T-cell (primary cell): ENCODE measurements at places on chromosomes 2 and 18.

DNA sequence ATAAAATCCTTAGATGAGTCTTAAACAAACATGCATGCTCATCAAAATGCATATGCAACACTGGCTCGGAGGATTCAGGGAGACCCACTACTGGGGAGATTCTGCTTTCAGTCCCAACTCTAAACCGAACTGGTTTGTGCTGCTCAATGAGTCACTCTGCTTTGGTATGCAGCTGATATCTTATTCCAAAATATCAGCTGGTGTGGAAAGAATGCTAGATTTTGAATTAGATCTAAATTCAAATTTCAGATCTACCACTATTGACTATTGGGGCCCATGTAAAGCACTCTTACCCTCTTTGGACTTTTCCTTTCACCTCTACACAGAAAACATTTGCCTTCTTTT is 39.2 kb upstream of the TTN start:
- no peak for DNase-seq

GRCh38 chr2:189798312-189799029 is 14.2 kb downstream of the PMS1 start:
- DNase-seq, result no peak

GRCh38 chr18:25650201-25650941 is 298.4 kb upstream of the ZNF521 start:
- DNase-seq, result no peak

DNA sequence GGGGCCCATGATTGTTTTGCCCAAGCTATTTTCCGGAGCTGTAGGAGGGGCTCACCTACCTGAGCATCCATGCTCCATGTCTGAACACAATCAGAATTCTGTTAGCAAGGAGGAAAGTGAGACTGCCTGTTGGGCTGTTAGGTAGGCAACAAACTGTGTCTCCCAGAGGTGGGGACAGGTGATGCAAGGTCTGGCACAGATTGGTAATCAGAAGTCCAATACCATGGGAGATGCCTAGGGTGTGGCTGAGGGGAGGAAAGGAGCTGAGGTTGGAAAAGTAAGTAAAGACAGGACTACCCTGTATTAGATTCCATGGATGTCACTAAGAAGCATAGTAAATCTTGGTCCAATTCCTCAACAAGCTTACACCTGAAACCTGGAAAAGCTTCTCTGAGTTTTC is 3.0 kb downstream of the LYPD6B start:
- DNase-seq, result no peak

DNA sequence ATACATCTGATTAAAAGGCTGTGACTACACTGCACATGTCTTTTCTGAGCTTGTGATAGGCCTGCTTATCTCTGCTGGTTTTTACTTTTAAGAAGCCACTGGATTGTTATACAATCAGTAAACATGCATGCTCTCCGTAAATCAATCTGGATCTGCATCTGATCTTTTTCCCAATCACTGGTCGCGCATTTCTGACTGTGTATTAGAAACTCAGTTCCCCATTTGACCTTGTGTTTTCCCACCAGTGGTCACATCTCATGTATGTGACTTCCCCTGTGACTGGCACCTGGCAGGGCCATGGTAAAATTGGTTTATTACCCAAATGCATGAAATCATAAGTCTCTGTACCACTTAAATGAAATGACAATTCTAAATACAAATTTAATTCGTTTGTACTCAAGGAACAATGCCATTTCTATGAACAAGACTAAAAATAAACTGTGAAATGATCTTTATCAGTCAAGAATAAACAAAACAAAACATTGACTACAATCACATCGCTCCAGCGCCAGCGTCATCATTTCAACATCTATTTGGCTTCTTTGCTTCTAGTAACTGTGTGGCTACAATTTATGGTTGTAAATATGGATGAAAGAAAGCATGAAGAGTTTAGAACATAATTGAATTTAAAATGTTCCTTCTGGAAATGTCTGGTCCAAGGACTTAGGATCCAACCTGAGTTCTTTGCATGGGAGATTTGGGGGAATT is 396.6 kb upstream of the TRIB2 start:
- DNase-seq, result no peak
